ENCODE measurements at places on chromosomes 12 and 14.

DNA sequence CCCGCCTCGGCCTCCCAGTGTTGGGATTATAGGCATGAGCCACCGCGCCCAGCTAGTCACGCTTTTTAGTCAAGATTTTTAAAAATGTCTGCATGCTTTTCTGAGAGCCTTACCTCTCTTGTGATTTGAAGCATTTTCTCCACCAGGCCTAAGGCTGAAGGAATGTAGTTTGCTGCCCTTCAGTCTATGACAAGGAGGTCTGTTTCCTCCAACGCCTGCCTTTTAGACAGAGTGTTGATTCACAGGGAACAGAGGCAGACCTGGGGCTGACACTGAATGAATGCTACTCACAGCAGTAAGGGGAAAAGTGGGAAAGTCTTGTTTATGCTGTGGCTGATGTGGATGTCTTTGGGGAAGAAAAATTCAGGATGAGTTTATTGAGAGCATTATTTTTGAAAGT lies 27.2 kb upstream of the MDM2 start:
- no peak for DNase-seq

DNA sequence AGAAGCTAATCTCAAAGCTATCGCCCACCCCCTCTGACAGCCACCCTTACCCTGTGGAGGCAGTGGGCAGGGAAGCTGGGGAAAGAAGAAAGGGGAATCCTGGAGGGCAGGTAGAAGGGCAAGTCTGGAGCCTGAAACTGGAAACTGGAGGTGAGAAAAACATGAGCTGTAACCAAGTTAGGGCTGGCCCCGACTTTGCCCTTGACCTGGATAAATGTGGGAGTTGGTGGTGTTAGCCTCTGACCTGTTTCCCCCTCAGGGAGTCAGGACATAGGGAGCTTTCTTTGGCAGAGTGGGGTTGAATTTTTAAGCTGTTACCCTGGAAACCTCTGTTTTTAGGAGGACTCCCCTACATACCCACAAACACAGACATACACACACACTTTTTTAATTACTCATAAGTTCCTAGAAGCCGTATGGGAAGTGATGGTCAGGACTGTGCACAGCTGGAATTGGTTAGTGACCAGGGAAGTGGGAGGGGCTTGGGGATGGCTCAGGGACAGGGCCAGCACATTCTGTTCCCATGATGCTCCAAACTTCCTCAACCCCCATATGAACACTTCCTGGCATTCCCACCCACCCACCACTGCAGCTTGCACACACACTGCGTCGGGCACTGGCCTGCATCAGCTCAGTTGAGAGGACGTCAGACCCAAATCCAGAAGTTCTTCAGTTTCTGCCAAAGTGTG lies 5.0 kb upstream of the MMP19 start:
- DNase-seq = no peak

DNA sequence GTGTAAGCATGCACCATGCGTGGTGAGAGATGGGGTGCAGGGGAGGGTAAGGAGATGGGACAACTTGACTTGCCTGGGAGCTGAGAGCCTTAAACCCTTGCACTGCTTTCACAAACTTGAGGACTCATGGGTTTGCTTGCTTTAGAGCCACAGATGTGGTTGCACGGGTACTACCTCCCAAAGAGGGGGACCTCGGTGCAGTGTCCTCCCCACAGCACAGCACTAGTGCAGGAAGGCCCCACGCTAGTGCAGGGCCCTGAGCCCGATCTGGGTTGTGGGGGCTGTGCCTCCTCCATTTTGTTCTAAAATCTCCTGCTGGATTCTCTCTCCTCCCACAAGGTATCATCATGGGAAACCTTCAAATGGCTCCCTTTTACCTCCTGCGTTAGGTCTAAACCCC lies 11.2 kb downstream of the KRT72 start:
- DNase-seq = no peak

- DNase-seq = no peak
Observed at GRCh38 chr12:50707396-50707795, 56.5 kb upstream of the ATF1 start.

DNA sequence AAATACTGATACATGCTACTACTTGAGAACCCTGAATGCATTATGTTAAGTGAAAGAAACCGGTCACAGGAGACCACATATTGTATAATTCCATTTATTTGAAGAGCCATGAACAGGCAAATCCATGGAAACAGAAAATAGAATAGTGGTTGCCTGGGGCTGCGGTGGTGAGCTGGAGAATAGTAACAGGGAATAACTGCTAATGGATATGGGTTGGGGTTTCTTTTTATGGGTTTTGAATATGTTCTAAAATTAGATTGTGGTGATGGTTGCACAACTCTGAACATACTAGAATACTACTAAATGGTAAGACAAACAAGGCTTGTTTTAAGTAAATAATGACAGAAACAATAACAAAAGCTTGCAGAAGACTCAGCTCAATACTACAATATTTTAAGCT lies 293.0 kb downstream of the BTG1 start:
- no peak for DNase-seq

- no peak for DNase-seq
Observed at GRCh38 chr12:57829025-57829777, 10.7 kb upstream of the AVIL start.

DNA sequence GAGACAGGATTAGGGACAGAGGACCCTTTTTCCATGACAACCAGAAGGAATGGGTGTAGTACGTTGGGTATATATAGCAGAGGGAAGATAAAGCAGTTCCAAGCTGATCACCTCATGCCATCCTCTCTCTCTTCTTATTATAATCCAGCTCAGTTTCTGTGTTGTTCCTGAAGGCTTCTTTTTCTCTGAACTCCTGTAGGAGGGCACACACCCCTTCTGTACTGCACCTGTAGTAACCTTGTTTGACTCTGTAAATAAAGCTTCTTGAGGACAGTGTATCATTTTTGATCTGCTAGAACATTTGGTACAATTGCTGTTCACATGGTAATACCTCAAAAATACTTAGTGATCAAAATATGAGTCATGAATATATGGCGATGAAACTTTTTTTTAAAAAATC lies 33.5 kb downstream of the HELB start:
- DNase-seq = no peak

- DNase-seq = no peak
Observed at GRCh38 chr14:50812856-50813543, 18.0 kb downstream of the NIN start.

DNA sequence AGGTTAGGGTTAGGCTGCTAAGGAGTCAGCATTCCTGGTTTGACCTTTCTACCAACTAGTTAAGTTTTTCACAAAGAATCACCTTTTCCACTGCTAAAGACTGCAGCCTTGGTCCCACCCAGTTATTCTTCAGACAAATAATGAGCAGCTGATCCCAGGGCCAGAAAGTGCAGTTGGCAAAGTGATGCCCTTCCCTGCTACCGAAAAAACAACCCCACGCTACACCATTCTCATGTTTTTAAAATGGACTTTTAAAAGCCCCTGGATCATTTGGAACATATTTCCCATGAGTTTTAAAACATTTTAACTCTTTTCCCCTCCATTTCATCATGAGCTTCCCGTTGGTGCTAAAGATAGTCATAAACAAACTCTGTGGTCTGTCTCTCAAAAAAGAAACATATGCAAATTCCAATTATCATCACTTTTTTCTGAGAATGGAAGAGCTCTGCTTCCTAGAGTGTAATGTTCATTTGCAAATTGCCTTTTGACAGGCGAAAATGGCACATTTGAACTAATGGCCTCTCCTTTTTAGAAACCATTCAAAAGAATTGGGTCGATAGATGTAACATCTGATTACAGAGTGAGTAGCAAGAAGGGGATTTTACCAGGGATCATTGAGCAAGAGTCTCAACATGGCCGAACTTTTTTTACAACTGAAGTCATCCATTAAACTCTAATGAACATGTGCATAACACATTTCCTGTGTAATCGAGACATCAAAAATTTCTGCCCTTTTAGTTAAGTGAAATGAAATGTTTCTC lies 129.3 kb upstream of the RAP1B start:
- DNase-seq = no peak

- DNase-seq = no peak
Observed at GRCh38 chr12:8553088-8553627, 12.5 kb upstream of the CLEC4E start.

DNA sequence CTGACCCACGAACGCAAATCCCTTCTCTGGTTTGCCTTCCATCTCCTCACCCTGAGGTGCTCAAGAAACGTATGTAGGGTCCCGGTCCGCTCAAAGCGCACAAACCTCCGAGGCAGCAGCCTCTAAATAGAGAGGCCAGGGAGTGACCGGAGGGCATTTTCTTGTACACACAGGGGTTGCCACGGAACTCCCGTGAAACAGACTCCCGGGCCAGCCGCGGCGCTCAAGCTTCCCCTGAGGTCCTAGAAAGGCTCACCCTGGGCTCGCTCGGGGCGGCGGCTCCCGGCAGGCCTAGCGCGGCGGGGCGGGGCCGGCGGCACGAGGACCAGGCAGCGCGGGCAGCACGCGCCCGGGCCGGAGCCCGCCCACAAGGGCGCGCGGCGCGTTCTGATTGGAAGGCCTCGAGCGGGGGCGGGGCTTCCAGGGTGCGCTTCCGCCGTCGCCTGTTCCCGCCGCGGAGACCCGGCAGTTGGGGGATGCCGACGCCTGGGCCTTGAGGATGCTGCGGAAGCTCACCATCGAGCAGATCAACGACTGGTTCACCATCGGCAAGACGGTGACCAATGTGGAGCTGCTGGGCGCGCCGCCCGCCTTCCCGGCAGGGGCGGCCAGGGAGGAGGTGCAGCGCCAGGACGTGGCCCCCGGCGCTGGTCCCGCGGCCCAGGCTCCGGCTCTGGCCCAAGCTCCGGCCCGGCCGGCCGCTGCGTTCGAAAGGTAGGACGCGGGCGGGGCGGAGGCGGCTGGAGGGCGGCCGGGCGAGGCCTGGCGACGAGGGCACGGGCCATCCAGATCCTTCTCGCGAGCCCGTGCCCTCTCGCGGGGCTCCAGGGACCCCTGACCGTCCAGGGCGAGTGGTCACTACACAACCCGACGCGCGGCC lies at the start of gene TDRD9:
TDRD9 (plus strand) TSS at position 446 of the 880 bp plus-strand sequence; CDS start at position 500, 54 bp downstream.
- DNase-seq = no peak

DNA sequence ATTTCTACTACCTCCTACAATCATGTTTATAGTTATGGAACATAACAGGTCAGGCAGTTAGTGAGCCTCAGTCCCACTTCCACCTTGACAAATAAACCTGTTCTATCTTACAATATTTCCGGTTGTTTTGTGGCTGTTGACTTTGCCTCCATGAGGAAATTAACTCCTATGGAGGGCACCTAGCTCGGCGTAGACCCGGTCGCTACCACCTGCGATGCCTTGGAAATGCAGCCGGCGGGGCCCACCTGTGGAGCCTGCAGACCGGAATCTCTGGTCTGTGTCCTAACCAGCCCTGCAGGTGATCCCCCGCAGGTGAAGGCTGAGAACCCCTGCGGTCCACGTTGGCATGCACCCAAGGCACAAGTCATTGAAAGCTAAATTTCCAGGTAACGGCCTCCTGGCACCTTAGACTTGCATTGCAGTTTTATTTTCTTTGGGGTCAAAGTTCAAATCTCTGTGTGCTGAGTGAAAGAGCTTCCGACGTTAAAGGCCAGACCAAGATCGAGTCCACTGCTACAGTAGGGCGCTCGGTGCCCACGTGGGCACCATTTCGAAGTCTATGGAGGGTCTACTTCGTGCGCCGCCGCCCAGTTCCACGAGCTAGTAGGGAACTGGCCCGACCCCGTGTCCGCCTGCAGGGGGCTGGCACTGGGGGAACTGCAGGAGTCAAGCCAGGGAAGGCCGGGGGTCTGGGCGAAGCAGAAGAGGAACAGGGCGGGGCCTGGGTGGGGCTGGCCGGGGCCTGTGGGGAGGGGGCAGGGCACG lies 782 bp upstream of the PIWIL1 start:
- DNase-seq = no peak

GRCh38 chr14:61557262-61557661 lies 138.1 kb upstream of the HIF1A start:
- no peak for DNase-seq

- no peak for DNase-seq
Observed at GRCh38 chr12:75599061-75599460, 87.7 kb upstream of the KRR1 start.

DNA sequence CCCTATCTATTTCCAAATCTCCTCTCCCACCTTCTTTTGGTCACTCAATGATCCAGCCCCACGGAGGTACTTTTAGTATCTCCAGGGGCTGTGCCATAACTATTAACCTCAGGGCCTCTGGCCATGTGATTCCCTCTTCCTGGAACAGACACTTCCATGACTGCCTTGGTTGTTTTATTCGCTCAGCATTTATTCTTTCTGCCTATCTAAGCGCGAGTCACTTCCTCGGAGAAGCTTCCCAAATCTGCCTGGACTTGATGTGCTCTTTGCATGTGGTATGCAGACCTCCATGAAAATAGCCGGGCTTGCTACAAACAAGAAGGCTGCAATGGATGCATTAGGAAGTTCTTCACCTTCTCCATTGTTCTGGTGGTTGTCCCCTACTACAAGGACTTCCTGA lies 939.0 kb upstream of the TMEM132C start:
- DNase-seq = no peak

DNA sequence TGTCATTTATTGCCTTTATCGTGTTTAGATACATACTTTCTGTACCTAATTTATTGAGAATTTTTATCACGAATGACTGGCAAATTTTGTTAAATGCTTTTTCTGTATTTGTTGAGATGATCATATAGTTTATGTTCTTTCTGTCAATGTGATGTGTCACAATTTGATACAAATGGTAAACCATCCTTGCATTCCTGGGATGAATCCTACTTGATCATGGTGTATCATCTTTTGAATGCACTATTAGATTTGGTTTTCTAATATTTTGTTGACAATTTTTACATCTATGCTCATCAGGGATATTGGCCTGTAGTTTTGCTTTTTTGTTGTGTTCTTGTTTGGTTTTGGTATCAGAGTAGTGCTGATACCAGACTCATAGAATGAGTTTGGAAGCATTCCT lies 185.1 kb downstream of the NUBPL start:
- DNase-seq = no peak

DNA sequence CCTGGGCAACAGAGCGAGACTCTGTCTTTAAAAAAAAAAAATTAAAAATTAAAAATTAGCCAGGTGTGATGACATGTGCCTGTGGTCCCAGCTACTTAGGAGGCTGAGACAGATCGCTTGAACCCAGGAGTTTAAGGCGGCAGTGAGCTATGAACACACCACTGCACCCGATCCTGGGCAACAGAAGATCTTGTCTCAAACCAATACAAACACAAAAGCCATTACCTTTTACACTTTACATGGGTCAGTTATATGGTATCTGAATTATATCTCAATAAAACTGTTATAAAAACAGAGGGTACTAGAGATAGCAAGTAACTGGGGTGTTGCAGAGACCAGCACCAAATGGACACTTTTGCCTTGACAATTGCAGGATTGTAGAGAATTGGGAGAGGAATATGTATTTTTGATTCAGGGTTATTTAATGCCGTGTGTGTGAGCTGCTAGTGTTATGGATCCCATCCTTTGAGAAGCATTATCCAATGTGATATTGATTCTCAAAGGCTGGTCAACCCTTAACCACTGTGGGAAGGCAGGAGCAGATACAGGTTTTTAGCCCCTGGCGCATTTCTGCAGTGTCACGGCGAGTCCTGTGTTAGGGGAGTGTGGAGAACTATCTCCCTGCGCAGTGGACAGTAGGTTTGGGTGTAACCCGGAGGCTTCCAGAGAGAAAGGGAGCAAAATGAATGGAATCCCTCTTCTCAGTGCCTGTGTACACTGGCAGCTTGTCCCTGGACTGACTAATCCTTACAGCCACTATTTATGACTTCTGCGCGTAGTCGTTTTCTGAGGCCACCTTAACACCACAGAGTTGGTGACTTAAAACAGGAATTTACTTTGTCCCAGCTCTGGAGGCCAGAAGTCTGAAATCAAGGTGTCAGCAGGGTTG lies 4.3 kb downstream of the PSMD9 start:
- no peak for DNase-seq

GRCh38 chr12:87382959-87383566 lies 646.1 kb downstream of the C12orf50 start:
- DNase-seq = no peak

Measured in stimulated activated CD4-positive, alpha-beta T cell treated with anti-CD3 and anti-CD28 coated beads, Interleukin-1b, Interleukin-23, amount 100 ng/mL, for 1 hour (primary cell).